ENCODE measurements at places on chromosomes 2 and 18.

- no peak for DNase-seq
Observed at GRCh38 chr18:62610701-62611411, 88.0 kb downstream of the ZCCHC2 start.

DNA sequence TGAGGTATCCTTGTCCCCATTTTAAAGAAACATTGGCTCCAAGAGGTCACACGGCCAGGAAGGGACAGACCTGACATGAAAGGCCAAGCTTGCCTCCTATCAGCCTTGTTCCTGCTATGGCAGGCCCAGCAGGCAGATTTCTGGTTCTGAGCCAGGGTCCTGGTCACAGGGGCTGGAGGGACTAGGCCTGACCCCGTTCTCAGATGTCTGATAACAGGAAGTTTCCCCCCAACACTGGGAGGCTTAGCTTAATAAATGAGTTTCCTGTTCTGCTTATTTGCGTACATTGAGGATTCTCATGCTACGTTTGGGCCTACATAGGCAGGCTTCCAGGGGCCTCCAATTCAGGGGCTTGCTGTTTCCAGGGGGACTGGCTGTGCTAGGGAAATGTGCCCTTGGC, 107.8 kb upstream of the LTBP1 start:
- DNase-seq = no peak

DNA sequence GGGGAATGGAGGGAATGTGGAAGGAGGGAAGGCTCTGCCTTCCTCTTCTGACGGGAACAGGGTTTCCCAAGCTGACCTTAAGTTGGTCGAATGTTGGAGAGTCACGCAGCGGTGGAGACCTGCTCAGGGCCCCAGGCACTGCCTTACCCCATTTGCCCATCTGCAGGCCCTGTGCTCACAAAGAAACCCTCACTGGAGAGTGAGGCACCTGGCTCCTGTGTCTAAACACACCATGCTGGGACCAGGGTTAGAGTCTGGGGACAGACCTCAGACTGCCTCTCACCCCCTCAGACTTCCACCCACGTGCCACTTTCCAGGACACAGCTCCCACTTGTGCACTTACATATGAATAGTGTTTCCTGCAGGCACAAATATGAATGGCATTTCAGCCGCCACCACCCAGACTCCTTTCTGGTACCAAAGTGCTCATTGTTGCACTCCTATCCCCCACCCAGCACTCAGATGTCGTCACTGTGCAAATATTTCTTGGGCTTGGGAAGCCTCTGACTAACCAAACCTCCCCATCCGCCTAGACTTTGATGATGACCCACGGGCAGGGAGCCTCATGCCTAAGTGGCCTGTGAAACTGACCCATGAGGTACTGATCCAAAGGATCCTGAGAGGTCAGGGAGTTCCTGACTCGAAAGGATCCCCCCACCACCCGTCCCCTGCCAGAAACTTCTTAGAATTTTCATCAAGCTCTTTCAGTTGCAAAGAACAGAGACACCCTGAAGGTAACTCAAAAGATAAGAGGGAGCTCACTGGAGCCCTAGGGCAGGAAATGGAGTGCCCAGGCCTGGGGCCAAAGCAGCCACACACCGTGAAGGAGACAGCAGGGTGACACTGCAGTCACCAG, 78.3 kb downstream of the STPG4 start:
- DNase-seq = no peak

DNA sequence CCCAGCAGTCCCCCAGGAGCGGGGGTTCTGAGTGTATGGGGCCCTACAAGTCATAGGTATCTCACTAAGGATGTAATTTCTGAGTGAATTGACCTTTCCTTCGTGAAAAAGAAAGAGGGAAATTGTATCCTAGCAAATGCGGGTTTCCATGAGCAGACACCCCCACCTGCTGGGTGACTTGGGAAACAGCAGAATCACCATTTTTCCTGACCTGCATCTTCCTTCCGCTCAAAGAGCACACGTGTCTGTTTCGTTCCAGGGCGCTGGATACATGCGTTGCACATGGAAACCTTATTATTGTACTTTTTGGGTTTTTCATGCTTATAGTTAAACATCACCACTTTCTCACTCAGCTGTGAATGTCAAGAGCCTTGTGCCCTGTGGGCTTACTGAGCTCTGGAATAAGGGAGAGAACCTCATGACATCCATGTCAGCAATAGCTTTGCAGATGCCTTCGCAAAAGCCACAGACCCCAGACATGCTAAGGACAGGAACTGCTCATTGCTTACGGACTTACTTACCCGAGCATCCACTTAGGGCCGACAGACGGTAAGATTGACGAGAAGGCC, 132.8 kb downstream of the TPO start:
- DNase-seq = no peak

GRCh38 chr18:45363196-45363595, 252.1 kb upstream of the SLC14A2 start:
- DNase-seq = no peak

DNA sequence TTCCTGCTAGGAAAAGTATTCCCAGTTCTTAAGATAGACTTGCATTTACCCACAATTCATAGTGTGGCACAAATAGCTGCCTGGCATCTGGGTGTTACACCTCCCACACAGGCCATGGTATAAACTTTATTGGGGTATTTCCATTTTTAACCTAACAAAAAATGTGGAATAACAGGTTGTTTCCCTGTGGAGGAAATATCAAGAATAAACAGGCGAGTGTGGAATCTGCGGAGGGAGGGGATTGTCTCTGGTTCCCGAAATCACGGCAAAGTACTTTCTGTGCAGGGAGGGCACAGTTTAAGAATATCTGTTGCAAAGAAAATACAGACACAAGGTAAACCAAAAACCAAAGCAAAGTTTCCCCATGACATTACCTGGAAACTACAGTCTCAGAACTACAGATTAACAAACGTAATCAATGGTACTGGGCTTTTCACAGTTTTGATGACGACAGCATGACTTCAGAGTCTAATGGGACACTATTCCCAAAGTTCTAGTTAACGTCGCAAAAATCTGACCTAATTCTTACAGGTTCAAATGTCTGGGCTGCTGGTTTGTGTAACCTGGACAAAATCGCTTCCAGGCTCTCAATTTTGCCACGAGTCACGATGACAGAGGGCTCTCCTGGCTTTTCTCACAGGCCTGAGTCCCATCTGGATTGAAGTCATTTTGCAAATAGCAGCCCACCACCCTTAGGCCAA, 1.4 kb downstream of the STARD7 start:
- DNase-seq = no peak

DNA sequence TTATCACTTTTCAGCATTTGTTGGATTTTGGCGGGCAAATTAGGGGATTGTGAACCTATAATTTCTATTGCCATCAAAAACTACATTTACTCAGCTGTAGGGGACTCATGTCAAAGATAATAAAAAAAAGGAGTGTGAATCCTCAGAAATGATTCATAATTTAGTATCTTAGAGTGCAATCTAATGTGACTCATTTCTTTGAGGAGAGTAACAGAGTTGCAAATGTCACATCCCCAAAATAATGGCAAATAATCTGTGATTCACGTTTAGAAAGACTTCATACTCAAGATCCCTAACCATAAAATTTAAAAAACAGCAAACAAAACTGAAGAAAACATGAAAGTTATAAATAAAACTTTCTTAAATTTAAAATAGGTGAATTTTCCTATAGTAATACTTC, 373.0 kb downstream of the CDH2 start:
- no peak for DNase-seq

DNA sequence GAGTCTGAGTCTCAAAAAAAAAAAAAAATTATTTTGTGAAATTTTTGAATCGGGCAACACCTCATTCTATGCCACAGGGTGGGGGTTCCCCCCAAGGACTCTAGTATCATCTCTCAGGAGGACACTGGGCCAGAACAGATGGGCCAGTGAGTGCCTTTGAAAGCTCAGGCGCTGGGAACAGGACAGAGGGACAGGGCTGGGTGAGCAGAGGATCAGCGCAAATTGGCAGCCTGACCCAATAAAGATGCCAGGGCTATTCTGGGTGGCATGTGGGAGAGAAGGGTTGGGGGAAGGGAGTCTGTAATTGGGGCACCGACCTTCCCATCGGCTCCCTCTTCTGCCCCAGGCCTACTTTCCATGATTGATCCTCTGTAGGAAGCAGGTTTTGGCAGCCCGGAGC, 44.0 kb downstream of the KIF3C start:
- no peak for DNase-seq

- no peak for DNase-seq
Observed at GRCh38 chr2:99974682-99975375, 167.6 kb downstream of the AFF3 start.

DNA sequence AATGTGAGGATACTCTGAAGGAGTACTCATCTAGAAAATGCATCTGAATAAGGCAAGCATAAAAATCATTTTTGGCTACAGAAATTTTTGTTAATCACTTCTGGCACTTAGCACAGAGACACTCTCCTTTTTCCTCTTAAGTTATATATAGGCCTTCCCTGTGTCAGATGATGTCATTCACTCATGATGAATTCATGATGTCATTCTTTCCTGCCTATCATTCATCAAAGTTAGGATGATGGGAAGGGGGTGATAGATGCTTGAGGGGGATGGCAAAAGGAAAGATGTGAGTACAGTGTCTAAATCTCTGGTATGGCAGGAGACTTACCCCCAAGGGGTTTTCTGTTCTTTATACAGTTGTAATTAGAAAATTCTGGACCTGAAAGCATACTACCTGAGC, 42.0 kb downstream of the MAP3K20 start:
- DNase-seq = no peak

GRCh38 chr2:42103829-42104228, 56.0 kb downstream of the PKDCC start:
- DNase-seq = no peak

Measured in stimulated activated CD8-positive, alpha-beta memory T cell treated with anti-CD3 and anti-CD28 coated beads, Interleukin-4, amount 100 ng/mL, for 4 hours (primary cell).